ENCODE measurements at places on chromosomes 1 and 21. TPM values are rescaled to one million over a fixed set of nuclear protein-coding genes. Genes with fewer than 3 reads are reported as not detected.

DNA sequence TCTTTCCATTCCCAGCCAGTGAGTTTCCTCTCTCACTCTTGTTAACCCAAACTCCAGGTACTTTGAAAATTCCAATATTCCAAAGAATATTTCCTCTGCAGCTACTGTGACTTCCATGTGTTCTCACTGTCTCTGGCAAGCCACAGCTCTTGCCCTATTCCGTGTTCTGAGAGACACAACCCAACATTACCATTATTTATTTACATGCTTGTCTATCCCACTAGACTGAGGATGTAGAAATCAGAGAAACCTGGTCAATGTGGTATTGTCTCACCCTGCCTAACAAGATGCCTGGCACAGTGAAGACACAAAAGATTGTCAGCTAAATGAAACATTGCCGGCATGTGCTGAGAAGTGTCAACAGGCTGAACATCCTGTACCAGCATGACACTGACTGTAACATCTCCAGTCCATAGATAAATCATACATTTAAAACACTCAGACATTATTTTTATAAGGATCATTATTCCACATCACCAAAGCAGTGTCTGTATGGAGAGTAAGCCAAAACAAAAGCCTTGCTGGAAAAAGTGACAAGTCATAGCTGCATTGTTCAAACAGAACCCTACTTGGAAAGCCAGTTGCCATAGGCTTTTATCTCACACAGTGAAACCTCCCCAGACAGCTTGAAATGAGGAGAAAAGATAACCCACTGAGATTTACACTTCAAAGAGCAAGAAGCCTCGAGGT is 72.3 kb downstream of the SIPA1L2 start:
- DNase-seq = no peak

DNA sequence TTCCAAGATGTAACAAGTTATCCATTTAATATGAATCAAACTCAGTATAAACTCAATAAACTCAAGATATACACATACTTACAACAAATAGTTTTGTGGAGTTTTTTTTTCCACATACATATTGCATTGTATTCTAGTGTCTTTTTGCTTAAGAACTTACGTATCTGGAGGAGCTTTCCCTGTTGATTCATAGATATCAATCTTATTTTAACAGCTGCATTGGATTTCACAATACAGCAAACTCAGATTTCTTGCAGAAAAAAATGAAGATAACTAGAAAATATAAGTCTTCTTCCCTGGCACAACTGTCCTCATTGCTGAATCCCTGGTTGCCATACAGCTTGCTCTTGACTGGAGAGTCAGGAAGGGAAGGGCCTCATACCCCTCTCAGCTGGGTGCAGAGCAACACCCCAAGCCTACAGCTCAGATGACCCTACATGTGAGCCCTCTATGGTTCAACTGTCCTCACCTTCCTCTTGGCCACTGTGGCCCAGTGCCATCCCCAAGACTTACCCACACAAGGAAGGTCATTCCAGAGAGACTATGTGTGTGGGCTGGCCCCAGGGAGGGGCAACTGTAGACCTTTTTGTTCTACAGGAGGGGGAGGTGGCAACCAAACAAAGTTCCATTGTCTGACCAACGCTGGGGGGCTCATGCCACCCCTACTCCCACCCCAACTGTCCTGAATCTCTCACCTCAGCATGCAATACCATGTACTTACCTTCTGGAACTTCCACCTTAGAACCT is 1.7 kb downstream of the MPZ start:
- peak; percentile 13 for DNase-seq

- DNase-seq = no peak
Observed at GRCh38 chr1:43984855-43985254, 5.8 kb downstream of the B4GALT2 start.

DNA sequence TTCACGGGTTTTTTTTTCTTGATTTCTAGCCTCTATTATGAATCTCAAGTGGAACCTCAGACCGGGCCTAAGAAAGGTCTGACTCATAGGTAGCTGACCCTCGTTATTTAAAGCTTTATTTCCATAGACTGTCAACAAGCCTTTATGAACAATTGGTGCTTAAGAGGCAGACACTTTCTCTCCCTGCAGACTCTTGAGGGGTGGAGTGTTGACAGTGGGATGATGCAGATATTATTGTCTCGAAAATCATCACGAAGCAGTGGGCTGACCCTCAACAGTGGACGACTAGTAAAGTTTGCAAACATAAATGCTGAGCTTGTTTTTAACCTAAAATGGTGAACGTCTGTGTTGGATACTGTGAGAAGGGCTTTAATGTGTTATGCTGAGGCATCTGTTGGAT is 1.8 kb downstream of the SFT2D2 start:
- peak; percentile 43 for DNase-seq

DNA sequence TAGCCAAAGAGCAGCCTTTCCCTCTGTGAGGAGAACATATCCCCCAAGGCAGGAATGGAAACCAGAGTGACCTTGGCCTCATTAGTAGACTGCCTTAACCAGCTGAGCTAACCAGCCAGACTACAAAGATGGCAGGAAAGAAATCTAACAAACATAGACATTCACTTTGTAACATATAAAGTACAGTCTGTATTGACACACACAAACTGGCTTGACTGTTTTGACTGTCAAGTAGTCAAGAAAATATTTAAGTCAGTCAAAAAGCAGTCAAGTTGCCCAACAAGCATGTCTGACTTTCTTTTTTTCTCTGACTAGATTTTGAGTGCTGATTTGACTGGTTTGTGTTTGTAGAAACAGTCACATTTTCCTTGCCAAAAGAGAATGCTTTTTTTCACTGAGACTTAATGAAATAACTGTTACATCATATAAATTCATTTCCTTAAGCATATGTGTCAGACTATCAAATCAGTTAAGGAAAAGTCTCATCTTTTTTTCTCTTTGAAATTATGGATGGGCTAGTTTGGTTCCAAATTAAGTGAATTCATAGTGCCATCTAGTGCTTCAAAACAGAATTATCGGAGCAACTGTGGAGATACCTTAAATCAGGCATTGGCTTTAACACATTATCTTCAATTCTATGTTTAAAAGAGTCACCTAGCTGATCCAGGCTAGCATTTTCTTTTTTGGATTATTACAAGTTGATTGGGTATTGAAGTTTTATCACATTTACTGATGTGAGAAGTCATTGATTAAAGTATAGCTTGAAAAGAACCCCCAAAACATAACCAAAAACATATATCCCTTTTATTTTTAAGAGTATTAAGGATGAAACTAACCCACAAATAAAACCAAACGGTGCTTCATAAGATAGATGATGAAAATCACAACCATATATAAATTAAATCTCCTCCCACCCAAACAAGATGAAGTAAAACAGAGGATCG is 75.0 kb downstream of the ATP6V1G3 start:
- peak; percentile 59 for DNase-seq

DNA sequence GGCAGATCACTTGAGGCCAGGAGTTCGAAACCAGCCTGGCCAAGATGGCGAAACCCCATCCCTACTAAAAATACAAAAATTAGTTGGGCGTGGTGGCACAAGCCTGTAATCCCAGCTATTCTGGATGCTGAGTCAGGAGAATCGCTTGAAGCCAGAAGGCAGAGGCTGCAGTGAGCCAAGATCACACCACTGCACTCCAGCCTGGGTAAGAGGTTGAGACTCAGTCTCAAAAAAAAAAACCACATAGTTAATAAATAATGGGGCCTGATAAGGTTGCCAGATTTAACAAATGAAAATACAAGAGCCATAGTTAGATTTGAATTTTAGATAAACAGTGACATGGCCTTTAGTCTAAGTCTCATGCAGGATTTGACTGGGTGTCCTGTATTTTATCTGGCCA is 175.7 kb downstream of the ZZZ3 start:
- no peak for DNase-seq

DNA sequence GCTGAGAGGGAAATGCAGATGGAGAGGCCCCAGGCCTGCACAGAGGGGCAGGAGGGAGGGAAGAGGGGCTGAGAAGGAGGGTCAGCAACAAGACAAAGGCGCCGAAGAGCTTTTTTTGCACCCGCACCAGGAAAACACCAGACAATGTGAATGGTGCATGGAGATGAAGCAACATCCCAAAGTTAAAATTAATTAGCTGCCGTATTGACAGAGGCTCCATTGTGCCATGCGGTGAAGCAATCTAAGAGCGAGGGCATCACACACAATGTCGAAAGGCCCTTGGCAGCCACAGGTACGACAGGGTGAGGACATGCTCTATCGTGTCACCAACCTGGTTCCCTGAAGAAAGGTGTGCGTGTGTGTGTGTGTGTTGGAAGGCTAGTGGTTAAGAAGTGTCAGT is 41.2 kb downstream of the SSBP3 start:
- no peak for DNase-seq

DNA sequence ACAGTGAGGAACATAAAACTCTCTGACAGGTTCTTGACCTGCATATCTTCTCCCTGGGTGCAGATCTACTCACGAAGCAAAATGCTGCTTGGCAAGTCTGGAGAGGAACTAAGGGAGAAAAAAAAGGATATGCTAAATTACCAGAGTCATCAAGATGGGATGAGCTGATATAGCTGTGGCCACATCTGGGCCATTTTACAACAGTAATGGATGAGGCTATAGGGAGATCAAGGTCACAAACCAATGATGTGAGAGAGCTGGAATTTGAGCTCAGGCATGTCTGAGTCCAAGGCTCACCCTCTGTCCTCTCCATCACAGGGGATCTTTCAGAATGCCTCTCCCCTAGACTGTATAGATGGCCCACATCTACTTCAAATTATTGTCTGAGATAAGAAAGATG is 26.2 kb downstream of the ZMYND12 start:
- DNase-seq = no peak

The RGS8 gene
- total RNA-seq = not detected

The EPHA2 gene
- total RNA-seq = 47.0 TPM

The C1orf115 gene
- 3.5 TPM for total RNA-seq

The CNTN2 gene
- total RNA-seq = not detected
